ENCODE measurements at places on chromosomes 3 and 15.
A peak's percentile ranks its signal among the peaks of the same experiment; 100 is the strongest.

GRCh38 chr3:177574222-177574856 is 377.1 kb upstream of the TBL1XR1 start:
- DNase-seq, result no peak

DNA sequence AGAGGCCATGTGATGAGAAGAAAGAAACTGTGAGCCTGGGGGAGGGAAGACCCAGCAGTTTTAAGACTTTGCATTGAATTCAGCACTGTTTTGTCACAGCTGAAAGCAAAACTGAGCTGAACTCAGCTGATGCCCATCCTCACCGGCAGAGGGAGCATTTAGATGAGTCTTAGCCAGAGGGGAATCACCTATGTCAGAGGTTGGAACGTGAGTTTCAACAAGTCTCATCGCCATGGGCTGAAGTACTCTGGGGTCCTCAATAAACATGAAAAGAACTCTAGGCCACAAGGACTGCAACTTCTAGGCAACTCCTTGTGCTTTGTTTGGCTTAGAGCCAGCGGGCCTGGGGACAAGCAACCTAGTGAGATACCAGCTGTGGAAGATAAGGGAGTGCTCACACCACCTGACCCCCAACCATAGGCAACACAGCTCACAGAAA is 324.5 kb downstream of the TBL1XR1 start:
- peak; percentile 29 for DNase-seq

DNA sequence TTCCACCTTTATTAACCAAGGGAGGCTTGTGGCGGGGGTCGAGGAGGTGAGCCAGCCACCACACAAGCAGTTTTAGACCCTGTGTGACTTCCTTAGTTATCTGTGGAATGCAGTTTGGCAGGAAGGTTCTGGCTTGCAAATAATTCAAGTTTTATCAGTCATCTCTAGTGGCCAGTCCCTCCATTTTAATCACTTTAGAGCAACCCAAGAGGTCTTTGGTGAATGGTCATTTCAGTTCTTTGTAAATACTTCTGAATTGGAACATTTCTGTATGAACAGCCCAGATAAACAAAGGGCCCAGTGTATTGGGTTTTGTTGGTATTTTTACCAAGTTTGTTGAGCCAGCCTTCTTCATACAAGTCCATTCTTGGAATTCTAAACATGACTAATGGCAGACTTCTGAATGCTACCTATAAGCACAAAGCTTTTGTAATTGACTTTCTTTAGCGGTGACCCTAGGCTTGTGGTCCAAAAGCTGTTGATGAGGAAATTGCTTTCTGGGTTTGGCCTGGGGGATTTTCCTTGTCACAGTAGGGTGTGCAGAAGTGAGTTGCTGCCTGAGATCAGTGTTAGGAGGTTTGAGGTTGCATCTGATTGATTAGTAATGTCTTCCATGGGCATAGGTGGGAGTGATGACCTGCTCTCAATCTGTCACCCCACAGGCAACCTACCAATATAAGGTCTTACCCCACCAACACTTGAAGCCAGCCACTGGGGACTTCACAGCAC is 193.3 kb upstream of the TOPAZ1 start:
- DNase-seq, result no peak

GRCh38 chr3:52865994-52866393 is 31.2 kb upstream of the MUSTN1 start:
- no peak for DNase-seq

DNA sequence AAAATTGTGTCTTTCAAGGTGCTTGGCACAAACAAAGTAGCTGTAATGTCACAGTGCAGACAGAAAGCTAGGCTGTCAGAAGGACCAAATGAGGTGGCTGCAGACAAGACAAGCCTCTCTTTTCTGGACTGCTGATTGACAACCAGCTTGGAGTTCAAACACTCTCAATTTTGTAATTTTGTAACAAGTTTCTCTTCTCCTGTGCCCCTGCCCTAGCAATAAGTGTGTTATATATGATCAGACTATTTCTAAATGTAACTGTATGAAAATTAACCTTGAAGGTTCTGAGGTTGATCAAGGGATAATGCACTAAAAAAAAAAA is 172.0 kb downstream of the P3H2 start:
- no peak for DNase-seq

DNA sequence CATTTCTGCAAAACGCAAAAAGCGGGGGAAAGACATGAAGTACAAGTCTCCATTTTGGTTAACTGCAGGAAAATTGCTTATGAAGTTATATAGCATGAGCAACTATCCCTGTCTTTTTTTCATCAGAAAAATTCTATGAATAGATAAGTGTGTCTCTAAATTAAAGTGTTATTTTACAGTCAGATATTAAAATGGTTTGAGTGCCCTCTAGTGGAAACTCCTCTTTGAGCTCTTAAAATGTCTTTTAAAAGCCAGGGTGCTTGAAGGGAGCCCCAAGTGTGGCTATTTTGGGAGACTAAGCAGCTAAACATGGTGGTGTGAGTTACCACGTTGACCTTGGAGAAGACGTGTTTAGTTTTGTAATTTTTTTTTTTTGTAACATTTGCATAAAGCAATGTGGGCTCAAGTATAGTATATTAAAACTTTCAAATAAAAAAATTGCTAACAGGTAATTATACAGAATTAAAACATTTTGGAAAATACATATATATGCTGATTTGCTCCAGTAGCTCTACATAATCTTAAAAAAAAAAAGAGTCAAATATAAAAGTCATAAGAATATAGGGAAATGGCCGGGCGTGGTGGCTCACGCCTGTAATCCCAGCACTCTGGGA is 77.2 kb downstream of the PPP2R3A start:
- DNase-seq, result no peak

DNA sequence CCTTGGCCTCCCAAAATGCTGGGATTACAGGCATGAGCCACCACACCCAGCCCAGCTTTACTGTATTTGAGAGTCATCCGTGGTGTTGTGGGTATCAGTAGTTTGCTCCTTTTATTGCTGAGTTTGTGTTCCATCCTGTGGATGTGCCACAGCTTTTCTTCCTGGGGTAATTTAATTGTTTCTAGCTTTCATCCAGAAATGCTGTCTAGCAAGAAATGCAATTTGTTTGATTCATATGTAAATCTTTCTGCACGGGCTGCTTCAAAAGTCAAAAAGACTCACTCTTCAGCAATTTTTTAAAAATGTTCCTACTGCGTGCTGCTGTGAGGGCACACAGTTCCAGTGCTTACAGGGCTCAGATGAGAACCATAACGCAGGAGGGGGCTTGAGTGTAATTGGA is 47.1 kb downstream of the CORO2B start:
- no peak for DNase-seq

DNA sequence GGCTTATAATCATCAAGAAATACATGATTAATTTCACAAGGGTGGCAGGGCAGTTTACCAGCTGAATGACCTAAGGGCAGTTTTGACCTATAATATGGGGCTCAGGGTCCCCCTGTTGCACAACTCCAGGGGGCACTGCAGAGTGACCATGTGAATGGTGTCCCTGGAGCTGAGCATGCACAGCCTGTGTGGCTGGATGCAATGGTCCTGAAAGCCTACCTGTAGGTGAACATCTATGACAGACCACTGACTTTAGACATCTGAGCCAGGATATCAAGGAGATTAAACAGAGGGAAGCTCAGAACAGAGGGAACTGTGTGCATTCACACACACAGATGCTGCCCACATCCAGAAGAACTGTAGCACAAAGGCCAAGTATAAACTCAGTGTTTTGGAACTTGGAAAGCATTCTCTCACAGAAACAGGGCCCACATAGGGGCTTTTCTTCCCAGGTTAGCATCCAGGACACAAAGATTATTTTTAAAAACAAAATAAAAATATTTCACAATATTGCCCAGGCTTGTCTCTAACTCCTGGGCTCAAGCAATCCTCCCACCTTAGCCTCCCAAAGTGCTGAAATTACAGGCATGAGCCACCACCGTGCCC is 7.8 kb upstream of the SLC6A11 start:
- DNase-seq, result no peak

GRCh38 chr15:77598644-77599043 is 34.1 kb downstream of the LINGO1 start:
- DNase-seq, result no peak

GRCh38 chr3:165156757-165157420 is 39.3 kb downstream of the SLITRK3 start:
- DNase-seq, result no peak

DNA sequence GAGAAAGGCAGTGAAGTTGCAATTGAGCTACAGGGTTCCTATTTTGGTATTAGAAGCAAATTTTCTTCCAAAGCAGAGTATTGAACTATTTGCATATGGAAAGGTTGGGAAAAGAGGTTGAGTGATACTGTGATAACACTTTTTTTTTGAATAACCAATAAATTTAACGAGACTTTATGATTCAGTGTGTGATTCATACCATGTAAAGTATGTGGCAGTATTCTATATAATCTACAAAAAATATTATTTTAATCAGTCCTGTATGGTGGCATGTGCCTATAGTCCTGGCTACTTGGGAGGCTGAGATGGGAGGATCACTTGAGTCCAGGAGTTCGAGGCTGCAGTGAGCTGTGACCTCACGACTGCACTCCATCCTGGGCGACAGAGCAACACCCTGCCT is 206.9 kb downstream of the BBX start:
- no peak for DNase-seq

DNA sequence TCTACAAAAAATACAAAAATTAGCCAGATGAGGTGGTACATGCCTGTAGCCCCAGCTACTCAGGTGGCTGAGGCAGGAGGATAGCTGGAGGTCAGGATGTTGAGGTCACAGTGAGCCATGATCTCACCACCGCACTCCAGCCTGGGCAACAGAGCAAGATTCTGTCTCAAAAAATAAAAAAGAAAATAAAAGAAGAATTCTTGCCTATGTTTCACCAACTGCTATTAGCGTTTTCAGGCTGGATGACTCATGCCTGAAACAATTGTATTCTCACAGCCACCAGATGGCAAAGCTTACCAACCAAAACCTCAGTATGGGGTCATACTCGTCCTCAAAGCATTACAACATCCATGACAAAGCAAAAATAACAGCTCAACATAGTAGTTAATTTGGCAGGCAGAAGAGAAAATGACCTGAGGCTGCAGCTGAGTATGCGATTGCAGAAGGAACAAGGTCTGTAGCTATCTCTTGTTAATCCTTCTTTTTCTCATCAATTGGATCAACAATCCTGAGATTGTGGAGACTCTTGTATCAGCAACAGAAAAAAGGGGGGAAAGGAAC is 52.2 kb downstream of the TP53BP1 start:
- no peak for DNase-seq

DNA sequence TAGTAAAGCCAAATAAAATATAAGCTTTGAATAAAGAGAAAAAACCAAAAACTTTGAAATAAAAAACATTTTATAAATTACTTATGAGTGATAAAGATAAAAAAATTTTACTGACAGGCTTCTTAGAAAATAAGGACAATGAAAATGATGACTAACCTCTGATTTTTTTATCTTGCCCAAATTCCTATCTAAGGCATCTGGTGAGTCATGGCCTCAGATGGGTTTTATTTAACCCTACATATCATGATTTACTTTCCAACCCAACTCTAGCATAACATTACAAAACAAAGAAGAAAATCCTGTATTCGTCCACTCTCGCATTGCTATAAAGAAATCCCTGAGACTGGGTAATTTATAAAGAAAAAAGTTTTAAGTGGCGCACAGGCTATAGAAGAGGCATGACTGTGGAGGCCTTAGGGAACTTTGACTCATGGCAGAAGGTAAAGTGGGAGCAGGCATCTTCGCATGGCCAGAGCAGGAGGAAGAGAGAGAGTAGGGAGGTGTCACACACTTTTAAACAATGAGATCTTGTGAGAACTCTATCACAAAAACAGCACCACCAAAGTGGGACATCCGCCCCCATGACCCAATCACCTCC is 152.1 kb downstream of the NEK10 start:
- DNase-seq, result no peak

DNA sequence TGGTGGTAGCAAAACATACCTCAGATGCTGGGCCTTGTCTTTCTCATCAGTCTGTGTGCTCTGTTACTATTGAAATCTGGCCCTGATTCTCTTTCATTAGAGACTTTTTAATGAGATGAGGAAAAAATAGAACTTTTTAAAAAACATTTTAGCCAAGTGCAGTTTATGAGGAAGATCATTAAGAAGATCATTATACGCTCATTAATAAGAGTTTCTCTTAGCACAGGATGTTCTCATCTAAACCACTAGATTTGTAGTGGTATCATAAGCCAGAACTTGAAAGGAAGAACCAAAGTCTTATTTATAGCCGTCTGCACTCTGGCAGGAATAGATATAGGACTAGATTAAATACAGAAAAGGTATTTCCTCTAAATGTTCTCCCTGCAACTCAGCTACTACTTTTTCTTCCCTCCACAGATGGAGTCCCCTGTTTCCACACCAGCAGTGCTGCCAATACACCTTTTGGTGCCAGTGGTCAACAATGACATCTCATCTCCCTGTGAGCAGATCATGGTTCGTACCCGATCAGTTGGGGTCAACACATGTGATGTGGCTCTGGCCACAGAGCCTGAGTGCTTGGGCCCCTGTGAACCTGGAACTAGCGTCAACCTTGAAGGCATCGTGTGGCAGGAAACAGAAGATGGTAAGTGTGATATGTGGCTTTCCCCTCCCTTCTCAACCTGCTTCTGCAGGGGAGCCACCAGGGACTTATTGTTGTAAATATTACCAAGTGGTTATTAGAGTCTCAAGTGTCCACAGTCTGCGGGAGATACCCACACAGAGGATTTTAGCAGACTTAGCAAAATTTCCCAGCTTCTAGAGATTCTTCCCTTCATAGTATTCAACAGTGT is 152.8 kb downstream of the RBPMS2 start:
- peak; percentile 40 for DNase-seq

- DNase-seq, result no peak
Measured at GRCh38 chr3:186418671-186419145, 56.7 kb upstream of the DGKG start.

DNA sequence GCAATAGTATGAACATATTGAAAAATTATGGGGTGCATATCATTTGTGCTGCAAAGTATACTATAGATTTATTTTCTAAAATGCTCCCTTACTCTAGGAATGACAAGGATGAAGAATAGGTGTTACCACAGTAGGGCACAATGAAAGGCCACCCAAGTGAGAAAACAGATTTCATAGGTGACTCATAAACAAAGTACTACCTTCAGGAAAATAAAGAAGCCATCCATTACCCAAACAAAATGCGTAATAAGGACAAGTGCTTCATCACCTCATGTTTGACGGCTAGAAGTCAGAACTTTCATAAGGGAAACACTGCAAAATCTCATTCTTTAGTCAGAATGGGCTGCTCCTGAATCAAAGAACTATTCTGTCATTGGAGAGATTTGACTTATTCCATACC is 116.6 kb downstream of the MFSD1 start:
- no peak for DNase-seq

GRCh38 chr3:196677353-196677752 is 34.7 kb downstream of the CEP19 start:
- no peak for DNase-seq

Data from stimulated activated naive B cell treated with anti-CD40 and anti-IgM and Interleukin-4, amounts not matched to agents 10 μg/mL and 1 μg/mL and 100 μg/mL, for 72 hours (primary cell).